ENCODE measurements at places on chromosomes 16 and 17. TPM values are rescaled to one million over a fixed set of nuclear protein-coding genes. Genes with fewer than 3 reads are reported as not detected.

DNA sequence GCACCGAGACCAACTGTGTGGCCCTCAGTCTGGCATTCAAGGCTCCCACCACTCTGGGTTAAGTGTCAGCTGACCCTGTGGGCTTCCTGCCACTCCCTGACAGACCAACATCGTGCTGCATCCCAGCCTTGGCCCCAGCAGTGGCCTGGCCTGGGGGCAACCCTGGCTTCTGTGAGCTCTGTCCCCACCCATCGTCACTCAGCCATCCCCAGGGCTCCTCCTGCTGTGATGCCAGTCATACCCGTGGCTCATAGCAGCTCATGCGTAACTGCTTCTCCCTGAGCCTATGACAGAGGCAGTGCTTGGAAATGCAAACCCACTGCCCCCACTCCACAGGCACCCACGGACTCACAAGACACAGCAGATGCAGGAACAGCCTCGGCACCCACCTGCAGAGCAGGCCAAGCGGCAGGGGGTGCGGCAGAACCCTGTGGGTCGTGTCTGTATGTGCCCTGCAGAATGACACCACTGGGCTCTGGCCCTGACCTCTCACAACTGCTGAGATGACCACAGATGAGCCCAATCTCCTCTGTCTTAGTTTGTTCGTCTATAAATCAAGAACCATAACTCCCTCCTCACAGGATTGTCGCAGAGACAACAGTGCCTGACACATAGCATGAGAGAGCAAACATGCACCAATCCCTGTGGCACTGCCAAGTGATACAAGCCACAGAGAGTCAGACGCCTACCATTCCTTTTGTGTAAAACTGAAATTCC is 26.6 kb downstream of the PIEZO1 start:
- DNase-seq: no peak

- peak; percentile 33 for DNase-seq
Observed at GRCh38 chr16:21950782-21951521, 2.2 kb upstream of the UQCRC2 start.

DNA sequence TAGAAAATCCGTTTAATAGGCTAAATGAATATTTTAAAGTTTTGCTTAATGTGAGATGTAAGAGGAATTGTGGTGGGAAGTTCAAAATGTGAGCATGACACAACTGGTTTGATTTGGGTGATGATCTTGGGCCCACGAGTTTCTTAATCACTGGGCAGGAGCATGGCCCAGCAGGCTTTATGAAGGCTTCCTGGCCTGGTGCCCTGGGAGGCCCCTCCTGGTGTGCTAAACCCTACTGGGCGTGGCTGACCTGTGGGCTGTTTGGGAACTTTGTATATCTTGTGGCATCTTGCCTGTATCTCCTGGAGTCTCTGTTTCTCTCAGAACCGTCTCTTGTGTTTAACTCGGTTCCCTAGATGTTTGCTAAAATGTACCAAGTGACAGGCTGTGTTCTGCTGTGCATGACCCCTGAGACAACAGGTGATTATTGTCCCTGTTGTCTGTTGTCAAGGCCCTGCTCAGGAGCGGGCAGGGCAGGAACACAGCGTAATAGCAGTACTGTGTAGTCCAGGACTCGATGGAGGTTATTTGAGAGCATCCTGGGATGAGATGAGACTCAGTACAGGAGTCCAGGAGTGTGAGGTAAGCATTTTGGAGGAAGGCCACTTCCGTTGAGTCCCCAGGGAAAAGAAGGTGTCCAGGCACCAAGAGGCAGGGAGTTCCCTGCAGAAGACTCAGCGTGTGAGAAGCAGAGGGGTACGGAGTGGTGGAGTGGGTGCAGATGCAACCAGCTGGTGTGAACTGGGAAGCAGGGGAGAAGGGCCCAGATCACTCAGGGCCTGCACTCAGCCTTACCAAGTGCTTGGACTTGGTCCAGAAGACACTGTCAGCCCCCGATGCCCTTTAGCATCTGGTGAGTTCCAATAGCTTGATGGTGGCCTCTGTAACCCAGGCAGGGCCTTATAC is 48.5 kb downstream of the B9D1 start:
- DNase-seq: no peak

Gene MMP15
- 31.0 TPM for total RNA-seq

DNA sequence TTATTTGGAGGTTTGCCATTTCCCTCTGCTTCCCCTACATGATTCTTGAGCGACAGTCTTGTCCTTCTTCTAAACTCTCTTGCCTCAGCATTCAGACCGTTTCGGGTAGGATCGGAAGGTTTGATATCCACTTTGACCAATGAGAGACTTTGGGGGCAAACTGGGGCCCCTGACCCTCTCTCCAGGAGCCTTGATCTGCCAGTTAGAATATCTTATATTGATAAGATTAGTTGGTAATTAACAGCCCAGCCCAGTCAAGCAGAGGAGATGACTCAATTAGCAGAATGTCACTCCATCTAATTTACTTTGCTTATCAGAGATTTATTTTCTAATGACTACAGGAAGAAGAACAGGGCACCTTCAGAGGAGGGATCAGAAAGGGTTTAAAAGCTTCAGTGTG is 532.8 kb downstream of the XYLT1 start:
- no peak for DNase-seq

DNA sequence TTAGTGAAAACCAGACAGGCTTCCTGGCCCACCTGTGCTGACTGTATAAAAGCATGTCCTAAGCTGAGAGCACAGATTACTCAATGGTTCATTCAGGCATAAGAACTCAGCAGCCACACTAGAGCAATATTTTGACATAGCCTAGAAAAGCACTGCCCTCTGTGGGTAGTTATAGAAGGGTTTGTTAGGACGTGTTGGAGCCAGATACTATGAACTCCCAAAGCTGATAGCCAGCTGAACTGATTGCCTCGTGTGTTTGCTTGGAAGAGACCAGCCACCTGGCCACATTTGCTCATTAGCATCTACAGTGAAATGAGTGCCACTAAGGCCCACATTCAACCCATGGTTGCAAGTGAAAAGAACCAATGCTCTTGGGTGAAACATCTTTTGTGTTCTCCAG is 30.8 kb upstream of the ABCA5 start:
- DNase-seq: no peak

DNA sequence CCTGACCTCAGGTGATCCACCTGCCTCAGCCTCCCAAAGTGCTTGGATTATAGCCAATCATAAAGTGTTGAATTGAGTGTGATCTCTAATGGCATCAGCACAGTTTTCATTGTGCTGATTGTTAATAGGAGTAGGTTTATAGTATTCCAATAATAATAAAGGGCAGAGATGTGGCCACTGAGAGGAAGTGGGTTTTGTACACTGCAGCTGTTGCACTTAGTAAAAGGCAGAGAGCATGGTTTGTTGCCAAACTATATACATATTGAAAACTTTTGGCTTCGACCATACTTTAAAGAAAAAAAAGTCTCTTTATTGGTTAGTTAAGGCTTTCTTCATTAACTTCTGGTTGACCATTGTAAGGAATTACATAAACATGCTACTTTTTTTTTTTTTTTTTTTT is 185.9 kb downstream of the CDK5R1 start:
- DNase-seq: no peak

DNA sequence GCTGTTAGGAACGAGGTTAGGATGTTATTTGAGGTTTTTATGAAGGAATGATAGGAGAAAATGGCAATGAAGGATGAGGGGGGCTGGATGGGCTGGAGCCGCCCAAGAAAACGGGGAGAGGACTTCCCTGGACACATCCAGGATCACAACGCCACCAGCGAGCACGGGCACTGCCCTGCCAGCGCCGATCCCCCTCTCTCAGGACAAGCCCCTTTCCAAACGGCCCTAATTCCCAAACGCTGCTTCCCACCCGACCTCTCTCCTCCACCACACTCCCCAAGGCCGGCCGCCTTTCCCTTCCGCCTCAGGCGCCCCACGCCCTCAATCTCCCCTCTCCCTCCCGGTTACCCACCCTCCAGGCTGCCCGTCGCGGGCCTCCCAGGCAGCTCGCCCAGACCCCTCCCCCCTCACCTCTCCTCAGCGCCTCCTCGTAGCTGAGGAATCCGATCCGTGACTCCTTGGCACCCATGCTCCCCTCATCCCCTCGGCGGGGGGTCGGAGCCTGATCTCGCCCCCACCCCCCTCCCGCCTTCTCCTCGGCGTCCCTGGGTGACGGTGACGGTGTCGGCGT is 377 bp downstream of the USP32 start:
- no peak for DNase-seq

GRCh38 chr16:84058664-84059063 is 16.1 kb upstream of the SLC38A8 start:
- DNase-seq: no peak

Gene HIGD1B
- total RNA-seq: 3.9 TPM

Gene TBC1D3E
- total RNA-seq: not detected

DNA sequence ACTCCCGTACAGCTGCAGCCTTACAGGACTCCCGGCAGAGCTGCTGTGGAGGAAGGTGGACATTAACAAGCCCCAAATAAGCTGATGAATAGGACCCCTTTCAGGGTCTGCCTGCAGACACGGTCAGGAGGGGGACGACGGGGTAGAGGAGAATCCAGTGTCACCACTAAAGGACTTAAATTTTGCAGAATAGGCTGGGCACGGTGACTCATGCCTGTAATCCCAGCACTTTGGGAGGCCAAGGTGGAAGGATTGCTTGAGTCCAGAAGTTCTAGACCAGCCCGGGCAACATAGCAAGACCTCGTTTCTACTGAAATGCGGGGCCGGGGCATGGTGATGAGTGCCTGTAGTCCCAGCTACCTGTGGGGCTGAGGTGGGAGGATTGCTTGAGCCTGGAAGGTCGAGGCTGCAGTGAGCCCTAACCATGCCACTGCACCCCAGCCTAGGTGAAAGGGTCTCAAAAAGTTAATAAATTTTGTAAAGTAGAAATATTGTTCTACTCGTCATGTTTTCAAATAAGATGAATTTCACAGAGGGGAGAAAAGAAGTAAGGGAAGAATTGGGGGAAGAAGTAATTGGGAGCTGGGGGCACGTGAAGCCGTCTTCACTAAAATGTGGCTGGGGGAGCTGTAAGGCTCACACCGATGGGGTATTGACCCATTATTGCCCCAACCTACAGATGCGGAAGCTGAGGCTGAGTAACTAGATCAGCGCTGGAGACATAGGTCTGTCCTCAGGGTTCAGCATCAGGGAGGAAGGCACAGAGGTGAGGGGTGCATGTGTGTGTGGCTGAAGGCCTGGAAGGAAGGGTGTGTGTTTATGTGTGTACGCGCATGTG is 4.7 kb downstream of the LITAFD start:
- no peak for DNase-seq

Gene CES1
- 0.72 TPM for total RNA-seq

DNA sequence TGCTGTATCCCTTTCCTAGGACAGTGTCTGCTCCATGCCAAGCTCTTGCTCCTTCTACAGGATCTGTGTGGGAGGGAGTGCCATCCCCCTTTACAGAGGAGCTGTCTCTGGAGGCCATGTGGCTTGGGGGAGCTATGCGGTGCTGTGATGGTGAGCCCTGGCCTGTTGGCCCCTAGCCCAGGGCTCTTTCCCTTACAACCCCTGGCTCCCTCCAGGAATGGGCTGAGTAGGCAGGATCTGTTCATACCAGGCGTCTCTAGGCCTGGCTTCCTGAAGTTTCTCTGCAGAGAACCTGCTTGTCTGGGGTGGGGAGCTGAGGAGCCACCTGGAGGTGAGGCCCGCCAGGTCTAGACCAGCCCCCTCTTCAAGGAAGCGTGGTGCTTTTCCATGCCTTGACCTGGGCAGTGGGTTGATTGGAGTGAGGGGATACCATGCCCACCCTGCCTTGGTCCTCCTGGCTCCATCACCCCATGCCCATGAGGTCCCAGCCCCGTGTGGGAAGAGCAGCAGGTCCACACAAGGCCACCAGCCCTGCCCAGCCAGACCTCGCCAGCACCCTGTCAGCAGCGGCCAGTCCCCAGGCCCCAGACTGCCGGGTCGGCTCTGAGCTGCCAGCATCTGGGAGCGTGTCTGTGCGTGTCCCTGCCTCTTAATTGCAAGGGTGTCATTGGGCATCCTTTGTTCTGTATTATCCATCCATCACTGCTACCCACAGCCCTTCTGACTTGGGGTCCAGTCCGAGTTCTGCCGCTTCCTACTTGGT is 14.7 kb downstream of the LLGL2 start:
- no peak for DNase-seq

Gene LPO
- total RNA-seq: 6.4 TPM

DNA sequence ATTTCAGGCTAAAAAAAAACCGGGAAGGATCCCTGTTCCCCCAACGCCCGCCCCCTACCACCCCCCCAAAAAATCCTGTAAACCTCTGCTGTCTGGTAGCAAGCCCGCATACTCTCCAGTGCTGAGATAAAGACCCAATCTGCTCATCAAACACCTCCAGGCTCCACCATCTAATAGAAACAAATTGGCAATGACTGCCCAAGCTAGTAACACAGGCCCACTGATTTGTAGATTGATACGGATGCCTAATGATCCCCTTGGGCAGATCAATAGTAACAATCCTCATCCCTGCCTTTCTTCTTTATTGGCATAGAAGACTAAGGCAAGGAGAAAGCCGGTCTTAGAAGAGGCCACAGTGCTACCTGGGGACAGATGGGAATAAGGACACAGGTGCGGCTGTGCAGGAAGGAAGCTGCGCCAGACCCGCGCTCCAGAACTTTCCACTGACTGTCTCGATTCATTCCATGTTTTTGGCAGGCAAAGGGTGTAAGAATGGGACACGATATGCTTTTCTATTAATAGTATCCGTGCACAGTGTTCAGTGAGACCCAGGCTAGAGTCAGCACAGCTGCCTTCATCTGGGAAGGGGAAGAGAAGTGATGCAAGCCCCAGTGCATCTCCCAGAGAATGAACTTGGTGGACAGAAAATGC is 407.6 kb upstream of the PSMD7 start:
- peak; percentile 68 for DNase-seq

GRCh38 chr16:24552705-24553246 is 13.4 kb downstream of the RBBP6 start:
- DNase-seq: no peak

DNA sequence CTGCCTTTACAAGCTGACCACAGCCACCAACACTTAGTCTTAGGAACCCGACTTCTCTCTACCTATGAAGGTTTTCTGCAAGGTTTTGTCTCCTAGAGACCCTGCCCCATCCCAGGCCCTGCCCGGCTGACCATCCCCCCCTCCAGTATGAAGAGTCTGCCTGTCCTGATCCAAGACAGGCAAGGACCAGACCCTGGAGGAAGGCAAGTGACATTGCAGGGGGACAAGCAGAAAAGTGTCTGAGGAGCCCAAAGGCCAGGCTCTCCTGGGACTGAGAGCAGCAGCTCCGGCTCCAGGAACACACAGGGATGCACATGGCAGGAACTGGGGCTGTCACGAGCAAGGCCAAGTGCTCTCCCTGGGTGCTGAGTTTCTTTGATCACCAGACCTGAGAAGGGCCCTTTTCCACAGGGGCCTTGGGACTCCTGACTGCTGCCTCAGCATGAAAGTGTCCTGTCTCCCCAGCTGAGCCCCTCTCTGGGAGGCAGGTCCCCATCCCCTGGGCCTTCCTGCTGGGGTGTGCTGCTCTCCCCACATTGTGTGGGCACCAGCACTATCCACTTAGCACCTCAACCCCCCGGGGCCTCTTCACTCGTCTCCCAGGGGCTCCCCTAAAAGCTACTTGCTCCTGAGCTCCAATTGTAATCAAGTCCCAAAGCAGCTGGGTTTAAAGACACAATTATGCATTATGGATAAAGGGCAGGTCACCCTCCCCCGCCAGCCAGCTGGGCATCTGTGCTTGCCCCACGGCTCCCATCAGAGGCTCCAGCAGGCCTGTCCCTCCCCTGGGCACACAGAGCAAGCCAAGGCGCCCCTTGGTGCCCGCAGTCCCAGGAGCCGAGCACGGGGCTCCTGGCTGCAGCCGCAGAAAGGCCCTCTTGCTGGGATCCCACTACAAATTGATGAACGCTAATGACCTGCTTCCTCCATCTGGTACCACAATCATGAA is 11.6 kb upstream of the CACNG4 start:
- DNase-seq: no peak

Gene WDR81
- total RNA-seq: 19.4 TPM

GRCh38 chr17:68527314-68527713 is 15.1 kb downstream of the PRKAR1A start:
- DNase-seq: no peak

Data from tongue (tissue), 3 donors.